ENCODE measurements at places on chromosomes 13 and 19.
A peak's percentile ranks its signal among the peaks of the same experiment; 100 is the strongest.

GRCh38 chr19:11138601-11139300 lies 16.8 kb downstream of the SPC24 start:
- peak; percentile 90 for DNase-seq

DNA sequence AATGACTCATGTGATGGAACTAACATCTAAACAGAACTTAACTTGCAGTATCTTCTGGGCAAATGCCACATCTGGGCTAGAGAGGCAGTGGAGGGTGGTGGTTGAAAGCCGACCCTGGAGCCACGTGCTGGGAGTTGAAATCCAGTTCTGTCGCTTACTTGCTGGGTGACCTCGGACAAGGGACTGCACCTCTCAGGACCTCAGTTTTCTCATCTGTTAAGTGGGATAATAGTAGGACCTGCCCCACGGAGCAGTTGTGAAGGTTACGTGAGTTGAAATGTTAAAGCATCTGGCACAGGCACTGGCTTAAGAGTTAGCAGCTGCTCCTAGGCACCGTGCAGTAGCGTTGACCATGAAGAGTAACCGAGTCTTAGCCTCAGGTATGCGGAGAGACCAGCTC lies 76.1 kb downstream of the SIPA1L3 start:
- no peak for DNase-seq

GRCh38 chr19:13784731-13785452 lies 10.4 kb upstream of the ZSWIM4 start:
- DNase-seq: peak; percentile 89

DNA sequence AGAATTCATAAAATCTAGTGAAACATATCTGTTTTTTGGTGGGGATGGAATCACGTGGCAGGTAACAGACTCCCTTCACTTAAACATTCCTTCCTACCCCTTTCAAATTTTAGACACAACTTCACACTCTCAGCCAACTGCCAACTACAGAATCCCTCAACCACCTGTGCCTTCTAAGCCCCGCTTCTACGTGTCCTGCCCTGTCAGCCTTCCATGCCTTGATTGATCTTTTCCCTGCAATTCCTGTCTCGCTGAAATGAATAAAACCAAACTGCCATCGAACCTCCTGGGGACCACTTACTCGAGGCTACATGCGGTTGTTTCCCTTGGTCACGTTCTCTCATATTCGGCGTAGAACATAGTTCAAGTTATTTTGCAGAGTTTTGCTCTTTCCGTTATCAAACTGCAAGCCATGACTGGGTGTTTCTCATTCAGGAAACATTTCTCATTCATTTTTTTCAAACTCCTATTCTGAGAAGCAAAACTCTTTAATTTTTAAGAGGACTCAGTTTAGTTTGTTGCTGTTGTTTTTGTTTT lies 1.1 kb downstream of the ZNF625 start:
- DNase-seq: no peak

DNA sequence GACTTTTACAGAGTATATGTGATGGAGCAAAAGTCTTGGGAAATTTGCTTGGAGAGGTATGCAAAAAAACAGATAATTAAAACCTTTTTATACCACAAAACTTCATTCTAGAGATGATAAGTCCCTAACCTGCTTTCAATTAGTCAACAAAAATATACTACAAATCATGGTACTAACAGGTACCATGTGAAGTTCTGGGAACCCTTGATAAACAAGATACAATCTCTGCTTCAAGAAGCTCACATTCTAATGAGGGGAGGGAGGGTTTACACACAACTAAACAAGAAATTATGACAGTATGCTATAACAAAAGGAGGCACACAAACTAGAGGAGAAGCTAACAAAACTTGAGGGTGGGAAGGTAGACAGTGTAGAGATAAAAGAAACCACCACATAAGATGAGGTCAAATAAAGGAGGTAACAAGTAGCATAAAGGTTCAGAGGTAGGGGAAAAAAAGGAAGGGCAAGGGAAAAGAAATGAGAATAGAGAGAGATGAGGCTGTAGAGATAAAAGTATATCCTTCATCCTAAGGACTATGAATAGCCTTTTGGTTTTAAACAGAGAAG lies 91.4 kb downstream of the MYCBP2 start:
- DNase-seq: no peak

GRCh38 chr13:45809801-45810394 lies 41.7 kb downstream of the SIAH3 start:
- DNase-seq: no peak

DNA sequence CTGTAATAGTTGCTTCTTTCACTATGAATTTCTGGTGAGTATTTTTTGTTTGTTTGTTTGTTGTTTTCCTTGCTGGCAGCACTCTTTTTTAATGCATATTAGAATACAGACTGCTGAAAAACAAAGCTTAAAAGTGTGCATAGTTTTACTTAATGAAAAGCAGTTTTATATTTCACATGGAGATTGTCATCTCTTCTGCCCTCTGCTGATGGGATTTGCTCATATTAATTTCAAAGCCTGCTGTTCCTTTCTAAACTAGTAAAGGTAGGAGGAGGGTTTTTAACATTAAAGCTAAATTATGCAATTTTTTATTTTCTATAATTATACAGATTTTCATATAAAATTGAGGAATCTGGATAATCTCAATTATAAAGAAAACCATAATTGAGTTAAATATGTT lies 692.6 kb upstream of the SLITRK1 start:
- DNase-seq: no peak

GRCh38 chr13:60051754-60052285 lies 111.9 kb downstream of the DIAPH3 start:
- DNase-seq: no peak

DNA sequence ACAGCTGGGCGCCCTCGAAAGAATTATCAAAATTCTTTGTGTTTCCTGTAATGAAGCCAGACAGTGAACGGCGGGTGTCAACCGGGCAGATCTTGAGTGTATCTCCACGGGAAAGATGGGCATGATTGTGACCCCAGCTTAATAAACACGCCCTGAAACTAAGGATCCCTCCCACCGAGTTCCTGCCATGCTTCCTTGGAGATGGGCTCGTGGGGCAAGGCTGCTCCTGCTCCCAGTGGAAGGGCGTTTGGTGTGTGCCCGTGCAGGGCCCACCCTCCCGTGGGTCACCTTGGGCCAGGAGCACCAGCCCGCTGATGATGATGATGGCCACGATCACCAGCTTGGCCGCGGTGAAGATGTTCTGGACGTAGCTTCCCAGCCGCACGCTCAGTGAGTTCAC lies 7.4 kb downstream of the SLC7A9 start:
- DNase-seq: no peak

DNA sequence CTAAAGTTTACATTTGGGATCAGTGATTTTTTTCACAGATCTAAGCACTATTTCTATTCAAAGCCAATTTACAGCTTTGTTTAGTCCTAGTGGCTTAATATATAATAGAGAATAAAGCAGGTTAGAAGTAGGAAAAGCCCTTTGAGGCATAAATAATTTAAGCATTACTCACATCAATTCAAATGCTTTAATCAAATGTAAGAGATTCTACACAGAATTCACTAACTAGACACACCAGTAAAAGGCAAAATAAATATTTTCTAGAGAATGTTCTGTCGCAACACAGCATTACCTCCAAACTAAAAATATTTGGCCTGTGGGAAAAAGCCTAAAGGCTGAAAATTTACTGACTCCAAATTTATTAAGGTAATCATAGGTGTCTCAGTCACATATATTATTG lies 31.3 kb downstream of the KCTD12 start:
- DNase-seq: no peak

DNA sequence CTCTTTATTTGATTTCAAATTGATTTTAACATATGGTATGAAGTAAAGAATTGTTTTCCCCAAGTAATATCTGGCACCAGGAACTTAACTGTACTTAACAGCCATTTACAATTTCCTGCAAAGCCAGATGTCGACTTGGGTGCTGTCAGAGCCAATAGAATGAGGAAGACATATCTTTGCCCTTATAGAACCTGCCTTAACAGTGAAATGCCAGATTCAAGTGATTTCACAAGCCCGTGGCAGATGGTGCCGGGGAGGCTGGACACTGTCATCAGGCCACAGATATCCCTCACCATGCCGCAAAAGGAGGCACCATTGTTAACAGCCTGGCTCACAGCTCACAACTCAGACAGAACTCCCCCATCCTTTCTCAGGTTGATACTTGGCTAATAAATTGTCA lies 48.7 kb downstream of the ESD start:
- DNase-seq: peak; percentile 85

DNA sequence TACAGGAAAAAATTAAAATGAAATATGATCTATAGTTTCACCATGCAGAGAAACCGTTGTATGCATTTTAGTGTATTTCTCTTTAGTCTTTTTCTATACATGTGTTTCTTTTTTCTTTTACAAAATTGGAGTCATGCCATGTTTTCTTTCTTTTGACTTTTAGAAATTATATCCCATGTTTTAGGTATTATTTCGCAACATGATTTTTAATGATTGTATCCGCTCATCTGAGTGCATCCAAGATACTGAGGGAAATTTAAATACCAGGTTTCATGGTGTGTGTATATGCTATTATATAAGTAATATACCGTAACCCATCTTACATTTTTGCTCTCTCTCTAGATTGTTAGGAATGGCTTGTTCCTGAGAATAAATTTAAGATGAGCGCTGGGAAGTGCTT lies 82.3 kb downstream of the GPR12 start:
- no peak for DNase-seq

GRCh38 chr13:48233889-48234488 lies 983 bp downstream of the ITM2B start:
- DNase-seq: no peak

GRCh38 chr19:29953352-29954247 lies 11.6 kb downstream of the URI1 start:
- no peak for DNase-seq

DNA sequence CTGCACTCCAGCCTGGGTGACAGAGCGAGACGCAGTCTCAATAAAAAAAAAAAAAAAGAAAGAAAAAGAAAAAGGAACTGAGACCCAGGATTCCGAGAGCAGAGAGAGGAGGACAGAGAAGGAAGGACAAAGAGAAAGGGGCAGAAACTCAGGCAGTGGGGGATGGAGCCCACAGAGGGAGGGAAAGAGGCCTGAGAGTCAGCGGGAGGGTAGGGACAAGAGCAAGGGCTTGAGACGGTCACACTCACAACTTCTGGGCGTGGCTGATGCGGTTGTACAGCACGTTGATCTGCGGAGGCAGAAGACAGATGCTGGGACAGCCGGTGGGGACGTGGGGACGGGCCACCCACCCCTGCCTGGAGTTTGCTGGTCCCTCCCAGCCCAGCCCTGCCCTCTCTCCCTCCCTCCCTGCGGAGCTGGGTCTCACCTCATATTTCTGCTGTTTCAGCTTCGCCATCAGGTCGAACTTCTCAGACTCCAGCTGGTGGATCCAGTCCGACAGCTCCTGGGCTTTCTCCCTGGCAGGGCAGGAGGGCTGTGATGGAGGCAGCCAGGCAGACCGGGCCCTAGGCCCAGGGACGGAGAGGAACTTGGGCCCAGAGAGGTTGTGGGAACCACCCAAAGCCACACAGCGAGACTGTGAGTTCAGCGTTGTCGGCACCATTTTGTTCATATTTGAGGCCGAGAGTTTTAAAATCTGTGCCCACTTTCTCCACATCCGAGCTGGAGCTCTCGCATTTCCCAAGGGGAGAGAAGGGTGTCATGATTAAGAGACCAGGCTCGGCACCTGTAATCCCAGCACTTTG lies 15.2 kb downstream of the TNNT1 start:
- DNase-seq: no peak

DNA sequence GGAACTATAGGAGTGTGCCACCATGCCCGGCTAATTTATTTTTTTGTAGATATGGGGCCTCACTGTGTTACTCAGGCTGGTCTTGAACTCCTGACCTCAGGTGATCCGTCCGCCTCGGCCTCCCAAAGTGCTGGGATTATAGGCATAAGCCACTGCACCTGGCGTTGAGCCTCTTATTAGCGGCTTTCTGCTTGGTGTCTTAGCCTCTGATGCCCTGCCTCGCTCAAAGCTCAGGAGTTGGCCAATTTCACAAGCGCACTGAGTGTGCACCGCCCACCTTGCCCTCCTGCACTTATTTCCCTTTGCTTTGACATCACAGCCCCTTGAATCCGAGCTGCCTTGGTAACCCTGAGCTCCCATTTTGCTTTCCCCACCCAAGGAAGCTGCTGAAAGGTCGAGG lies 10.1 kb downstream of the YIPF2 start:
- no peak for DNase-seq

DNA sequence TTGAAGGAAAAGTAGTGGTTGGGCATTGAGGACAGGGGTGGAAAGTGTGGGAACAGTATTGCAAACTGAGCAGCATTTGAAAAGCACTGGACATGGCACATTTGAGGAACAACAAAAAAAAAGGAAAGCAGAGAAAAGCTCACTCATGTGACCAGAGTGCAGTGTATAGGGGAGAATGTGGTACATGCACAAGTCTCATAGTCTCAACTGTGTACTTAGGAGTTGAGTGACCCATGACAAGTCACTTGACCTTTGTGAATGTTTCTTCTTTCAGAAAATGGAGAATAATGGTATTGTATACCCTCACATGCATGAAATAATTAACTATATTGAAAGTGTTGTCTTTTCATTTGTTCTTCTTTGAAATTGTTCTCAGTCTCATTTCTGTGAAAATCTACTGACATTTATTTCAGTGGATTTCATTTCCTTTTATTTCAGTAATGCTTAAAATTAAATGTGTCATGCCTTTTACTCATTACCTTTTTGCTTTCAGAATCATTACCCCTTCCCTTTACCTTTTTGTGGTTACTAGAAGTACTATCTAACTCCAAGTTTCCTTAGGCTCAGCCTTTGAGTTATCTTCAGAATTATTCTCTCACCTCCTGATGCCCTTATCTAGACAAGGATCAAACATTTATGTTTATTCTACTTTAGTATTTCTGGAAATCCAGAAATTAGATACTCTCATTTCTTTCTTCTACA lies 79.1 kb upstream of the MLNR start:
- DNase-seq: no peak

GRCh38 chr19:50558039-50558438 lies 10.2 kb downstream of the LRRC4B start:
- no peak for DNase-seq

DNA sequence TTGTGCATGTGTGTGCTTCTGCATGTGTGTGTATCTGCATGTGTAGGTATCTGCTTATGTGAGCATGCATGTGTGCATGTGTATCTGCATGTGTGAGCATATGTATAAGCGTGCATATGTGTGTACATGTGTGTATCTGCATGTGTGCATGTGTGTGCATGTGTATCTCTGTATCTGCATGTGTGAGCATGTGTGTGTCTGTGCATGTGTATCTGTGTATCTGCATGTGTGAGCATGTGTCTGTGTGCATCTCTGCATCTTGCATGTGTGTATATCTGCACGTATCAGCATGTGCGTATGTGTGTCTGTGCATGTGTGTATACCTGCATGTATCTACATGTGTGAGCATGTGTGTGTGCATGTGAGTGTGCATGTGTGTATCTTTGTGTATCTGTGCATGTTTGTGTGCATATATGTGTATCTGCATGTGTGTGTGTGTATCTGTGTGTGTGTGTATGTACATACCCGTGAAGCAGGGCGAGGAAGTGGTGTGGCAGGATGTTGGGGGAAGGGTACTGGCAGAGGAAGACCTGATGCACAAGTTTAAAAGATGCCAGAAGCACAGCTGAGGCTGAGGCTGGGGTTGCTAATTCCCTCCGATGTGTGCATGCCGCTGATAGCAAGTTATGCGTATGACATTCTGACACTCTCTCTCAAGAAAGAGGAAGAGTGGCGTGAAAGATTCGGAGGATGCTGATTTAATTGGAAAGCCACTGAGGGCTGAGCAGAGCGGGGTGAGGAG lies 64.2 kb downstream of the TEX29 start:
- no peak for DNase-seq

Data from BE2C (cell line).